ENCODE measurements at places on chromosomes 11 and 22.
A peak's percentile ranks its signal among the peaks of the same experiment; 100 is the strongest.

DNA sequence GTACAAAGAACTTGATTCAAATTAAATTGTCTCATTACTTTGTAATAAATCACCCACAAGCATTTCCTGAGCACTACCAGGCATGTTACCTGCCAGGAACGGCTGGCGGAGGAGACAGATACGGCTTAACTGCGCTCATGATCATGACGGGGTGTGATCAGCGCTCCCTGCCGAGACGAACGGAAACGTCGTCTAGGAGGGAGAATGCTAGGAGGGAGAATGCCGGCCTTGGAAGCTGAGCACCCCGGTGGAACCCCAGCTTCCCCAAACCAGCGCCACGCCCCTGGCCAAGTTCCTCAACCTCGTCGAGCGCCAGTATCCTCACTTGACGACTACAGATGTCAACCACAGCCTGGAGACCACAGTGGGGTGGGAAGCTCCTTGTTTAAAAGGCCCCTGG, 272.8 kb downstream of the CTTN start:
- DNase-seq: no peak

GRCh38 chr11:106997227-106997626, 21.0 kb downstream of the GUCY1A2 start:
- DNase-seq: no peak

GRCh38 chr22:46027211-46028105, 50.5 kb upstream of the WNT7B start:
- no peak for DNase-seq

- no peak for DNase-seq
Measured at GRCh38 chr11:119024430-119025098, 6.0 kb downstream of the TRAPPC4 start.

- DNase-seq: peak; percentile 16
Measured at GRCh38 chr11:3130269-3131071, 34.6 kb downstream of the OSBPL5 start.

GRCh38 chr11:119723243-119723951, 5.6 kb downstream of the NECTIN1 start:
- DNase-seq: no peak

DNA sequence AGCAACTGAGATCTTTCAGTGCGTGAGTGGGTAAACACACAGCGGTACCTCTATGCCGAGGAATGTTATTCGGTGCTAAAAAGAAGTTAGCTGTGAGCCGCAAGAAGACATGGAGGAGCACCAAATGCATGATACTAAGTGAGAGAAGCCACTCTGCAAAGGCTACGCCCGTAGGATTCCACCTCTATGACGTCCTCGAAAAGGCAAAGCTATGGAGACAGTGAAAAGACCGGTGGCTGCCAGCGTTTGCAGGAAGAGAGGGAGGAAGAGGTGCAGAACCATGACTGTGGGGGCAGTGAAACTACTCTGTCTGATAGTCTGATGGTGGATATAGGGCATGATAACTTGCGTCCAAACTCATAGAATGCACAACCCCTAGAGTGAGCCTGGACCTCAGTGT, 28.7 kb downstream of the IGF2 start:
- DNase-seq: no peak

DNA sequence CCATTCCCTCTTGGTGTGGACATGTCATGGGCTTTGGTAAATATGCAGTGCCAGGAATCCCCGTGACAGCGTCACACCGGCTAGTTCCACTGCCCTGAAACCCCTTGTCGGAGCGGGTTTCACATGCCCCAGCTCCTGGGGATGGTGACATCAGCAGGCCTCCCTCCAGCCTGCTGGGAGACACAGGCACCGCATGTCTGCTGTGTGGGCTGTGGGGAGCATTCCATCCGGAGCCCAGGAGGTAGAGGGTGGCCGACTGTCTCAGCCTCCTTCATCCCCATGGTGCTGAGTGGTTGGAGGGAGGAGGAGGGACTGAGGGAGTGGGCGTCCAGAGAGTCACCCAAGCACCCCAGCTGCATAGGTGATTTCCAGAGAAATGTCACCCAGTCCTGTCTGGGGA, 1161.1 kb downstream of the BRD1 start:
- no peak for DNase-seq

GRCh38 chr22:30317778-30318177, 9.0 kb downstream of the TBC1D10A start:
- DNase-seq: no peak

- no peak for DNase-seq
Measured at GRCh38 chr11:75826461-75827230, 11.6 kb downstream of the UVRAG start.

DNA sequence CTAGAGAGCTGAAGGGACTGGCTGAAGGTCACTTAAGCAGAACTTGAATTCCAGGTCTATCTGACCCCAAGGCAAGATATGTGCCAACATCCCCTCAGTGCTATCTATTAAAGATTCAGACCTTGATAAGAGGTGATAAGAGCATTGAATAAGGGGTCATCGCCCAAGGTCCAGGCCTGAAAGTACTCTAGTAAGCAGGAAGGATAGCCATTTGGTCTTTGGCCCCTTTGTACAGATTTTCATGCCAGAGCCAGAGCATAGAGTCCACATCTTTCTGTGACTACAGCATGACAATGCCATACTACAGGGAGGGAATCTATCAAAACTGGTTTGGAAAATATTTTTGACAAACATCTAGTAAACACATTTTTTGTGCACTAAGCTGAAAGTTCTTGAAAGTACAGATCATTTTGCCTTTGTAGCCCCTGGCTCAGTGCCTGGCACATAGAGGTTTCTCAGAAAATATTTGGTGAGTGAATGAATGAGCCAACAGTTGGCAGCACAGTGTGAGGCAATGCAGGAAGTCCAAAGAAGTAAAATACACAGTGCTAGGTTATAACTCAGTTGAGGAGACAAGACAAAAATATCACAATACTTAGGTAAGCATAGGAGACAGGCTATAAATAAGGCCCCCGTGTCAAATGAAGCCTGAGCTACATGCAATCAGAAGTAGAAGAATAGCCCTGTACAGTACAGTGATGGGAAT, 15.1 kb upstream of the RRAS2 start:
- DNase-seq: no peak

DNA sequence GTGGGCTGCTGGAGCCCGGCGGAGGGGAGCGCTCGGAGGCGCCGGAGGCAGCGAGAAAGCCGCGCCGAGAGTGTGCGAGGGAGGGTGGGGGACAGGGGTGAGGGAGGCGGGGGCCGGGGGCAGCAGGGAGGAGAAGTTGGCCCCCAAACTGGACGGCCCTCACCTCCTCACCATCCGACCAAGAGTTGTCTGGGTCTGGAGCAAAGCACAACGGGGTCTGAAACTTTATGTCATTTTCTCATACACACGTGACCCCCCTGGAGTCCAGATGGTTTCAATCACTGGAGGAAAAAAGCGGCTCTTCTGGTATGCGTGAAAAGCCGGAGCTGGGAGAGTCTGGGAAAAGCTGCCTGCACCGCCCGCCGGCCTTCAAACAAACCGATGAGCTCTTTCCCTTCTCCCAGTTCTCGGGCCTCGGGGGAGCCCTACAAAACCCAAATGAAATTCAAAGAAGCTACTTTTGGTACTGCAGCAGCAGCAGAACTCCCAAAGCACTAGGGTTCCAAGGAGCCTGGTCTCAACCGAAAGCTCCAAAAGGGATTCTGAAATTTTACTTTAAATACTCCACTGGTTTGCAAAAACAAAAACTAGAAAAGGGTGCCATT, 39.7 kb upstream of the AKIP1 start:
- peak; percentile 76 for DNase-seq

DNA sequence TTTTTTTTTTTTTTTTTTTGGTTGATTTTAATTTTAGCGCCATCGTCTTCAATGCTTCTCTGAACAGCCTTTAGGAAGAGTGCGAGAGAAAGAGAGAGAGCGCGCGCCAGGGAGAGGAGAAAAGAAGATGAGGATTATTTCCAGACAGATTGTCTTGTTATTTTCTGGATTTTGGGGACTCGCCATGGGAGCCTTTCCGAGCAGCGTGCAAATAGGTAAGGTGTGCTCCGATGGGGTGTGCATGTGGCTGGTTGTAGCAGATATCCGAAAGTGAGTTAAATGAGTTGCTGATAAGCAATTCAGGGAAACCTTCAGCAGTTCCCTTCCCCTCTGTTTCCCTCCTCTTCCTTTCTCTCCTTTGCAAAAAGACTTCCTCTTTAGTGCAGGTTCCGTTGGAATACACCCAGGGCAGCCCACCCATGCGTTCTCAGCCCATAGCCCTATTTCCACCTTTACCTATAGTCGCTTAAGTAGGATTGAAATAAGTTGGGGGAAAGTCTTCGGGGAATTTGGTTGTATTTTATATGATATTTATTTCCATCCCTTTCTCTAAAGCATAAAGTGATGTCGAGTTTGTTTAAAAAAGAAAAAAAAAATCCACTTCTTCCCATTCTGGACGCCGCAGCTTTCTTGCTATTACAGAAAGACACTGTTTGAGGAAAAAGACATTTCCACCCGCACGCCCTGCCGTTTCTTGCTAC, 1.1 kb downstream of the GRIA4 start:
- DNase-seq: no peak

- no peak for DNase-seq
Measured at GRCh38 chr22:19723983-19724827, 866 bp downstream of the GP1BB start.

Data from mesothelial cell of epicardium (in vitro differentiated cells).